HCT116 (cell line): ENCODE measurements at places on chromosomes 16 and 17. TPM values are rescaled to one million over a fixed set of nuclear protein-coding genes. Genes with fewer than 3 reads are reported as not detected.

Gene TMEM92
- total RNA-seq = 6.6 TPM

Gene ABCC11
- 0.54 TPM for total RNA-seq

Gene IL17C
- total RNA-seq = not detected

Gene GCGR
- not detected for total RNA-seq

Gene ST6GALNAC1
- total RNA-seq = not detected

Gene PLEKHG4
- 38.5 TPM for total RNA-seq

Gene CD300H
- not detected for total RNA-seq

Gene CTRL
- 3.4 TPM for total RNA-seq

Gene HSD17B2
- not detected for total RNA-seq

Gene EME1
- 31.8 TPM for total RNA-seq

Gene GLOD4
- total RNA-seq = 80.7 TPM

Gene KRT33A
- total RNA-seq = not detected

Gene AFMID
- 65.8 TPM for total RNA-seq

Gene COG1
- 44.6 TPM for total RNA-seq

Gene ABCA9
- not detected for total RNA-seq

Gene PPP1R27
- total RNA-seq = not detected
